ENCODE measurements at places on chromosomes 12 and 14.
A peak's percentile ranks its signal among the peaks of the same experiment; 100 is the strongest.

- DNase-seq = no peak
Measured at GRCh38 chr14:36317650-36318049, 2.8 kb downstream of the MBIP start.

GRCh38 chr14:90942511-90942910, 117.9 kb downstream of the RPS6KA5 start:
- no peak for DNase-seq

GRCh38 chr12:125382926-125383325, 317.7 kb downstream of the AACS start:
- DNase-seq = no peak

DNA sequence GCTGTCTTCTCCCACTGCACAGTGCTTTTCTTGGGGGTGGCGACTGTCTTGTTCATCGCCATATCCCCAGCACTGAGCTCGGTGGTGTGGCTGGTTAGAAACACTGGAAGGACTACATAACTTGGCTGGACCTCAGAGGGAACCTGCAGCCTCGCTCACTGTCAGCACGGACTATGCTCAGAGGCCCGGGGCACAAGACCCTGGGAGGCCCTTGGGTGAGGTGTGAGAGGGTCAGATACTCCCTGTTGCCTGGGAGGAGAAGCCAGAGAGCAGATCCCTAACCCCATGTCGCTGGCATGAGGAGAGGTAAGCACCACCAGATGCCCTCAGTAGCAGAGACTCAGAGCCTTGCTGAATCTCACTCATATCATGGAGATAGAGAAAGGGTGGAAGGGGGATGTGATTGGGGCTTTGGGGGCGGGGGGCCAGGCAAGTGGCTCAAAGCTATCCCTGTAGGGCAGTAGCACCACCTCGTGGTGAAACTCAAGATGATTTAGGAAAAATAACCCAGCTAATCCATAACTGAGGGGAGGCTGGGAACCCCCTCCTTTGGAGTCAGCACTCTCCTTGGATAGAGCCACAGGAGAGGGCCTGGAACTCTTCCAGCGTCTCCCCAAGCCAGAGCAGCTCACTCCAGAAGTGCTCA, 18.7 kb upstream of the HDAC7 start:
- peak; percentile 33 for DNase-seq

DNA sequence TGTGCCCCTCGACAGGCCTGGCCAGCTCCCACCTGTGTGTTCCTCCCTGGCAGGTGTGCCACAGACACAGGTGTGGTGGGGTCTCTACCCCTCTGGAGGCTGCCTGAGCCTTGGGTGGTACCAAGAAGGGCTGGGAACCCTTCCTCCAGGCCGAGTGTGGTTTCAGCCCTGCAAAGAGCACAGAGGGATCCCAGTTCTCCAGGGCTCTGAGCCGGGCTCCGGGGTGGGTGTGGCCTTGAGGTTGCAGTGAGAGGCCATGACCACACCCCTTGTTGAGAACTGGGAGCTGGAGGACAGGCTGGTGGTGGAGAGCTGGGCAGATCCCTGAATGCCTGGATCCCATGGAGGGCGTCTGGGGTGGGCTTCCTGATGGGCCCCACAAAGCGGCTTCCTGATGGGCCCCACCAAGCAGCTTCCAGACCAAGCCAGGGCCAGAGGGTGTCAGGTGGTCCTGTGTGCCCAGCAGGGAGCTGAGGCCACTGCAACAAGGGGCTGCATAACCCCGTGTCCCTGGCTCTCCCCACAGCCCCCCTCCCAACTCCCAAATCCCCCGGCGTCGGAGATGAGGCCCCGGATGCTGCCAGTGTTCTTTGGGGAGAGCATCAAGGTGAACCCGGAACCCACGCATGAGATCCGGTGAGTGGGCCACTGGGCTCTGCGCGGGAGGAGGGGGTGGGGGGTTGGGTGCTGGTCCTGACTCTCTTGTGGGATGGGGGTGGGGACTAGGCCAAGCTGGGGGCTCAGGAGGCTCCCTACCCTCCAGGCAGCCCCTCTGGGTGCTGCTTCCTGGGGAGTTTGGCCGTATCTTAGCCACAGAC, 16.6 kb downstream of the RFLNA start:
- no peak for DNase-seq
